D341Med (cell line): ENCODE measurements at places on chromosomes 12 and 14.

GRCh38 chr12:91140026-91140931, 29.0 kb upstream of the LUM start:
- DNase-seq: no peak

DNA sequence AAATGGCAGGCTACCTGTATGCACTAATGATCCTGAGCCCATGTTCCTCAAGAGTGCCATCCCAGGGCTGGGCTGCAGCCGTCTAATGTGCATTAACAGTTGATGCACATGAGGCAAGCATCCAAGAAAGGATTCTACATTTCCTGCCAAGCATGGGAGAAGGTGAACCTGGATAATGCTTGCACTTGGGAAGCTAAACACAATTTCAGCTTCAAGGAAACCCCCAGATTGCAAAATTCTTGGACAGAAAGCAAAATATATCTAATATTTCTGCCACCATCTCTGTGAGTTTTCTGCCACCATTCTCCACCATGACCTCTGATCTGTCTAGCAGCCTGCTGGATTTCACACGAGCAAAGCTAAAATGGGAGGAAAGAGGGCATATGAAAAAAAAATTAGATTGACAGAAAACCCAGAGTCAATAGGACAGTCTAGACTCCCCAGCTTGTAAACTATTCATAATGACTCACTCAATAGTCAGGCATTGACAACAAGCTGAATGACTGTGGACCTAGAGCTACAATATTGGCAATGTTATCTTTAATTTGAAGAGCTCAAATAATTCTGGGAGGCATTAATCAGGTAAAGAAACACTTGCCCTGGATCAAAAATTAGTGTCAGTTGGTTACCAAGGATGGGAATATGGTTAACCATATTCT, 91.9 kb upstream of the BCL2L14 start:
- no peak for DNase-seq

DNA sequence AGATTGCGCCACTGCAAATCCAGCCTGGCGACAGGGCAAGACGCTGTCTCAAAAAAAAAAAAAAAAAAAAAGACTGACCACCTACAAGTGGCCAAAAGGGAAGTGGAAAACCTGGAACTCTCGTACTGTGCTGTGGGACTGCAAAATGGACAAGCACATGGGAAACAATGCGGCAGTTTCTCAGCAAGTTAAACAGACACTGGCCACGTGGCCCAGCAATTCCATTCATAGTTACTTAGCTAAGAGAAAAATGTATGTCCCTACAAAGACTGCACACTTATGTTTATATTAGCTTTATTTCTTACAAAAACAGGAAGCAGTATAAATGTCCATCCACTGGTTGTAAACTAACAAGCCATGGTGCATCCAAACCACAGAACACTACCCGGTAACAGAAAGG, 5.6 kb downstream of the CHFR start:
- DNase-seq: no peak

DNA sequence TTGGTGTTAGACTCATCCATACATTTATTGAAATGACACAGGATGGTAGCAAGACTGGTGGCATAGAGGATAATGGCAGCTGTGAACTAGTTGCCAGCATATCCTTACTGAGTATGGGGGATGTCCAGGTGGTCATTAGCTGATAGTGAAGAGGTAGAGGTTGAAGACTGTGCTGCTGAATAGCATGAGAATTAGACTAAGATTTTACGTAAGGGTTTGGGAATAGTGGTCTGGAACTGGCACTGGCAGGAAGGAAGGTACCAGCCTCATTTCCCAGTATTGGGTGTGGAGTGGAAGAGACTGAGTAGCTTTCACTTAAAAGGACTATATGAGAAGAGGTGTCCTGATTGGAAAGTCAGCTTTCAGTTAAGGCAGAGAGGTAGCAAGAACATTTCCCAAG, 6.5 kb downstream of the ERC1 start:
- no peak for DNase-seq

GRCh38 chr12:122560138-122560537, 33.1 kb downstream of the KNTC1 start:
- DNase-seq: no peak

DNA sequence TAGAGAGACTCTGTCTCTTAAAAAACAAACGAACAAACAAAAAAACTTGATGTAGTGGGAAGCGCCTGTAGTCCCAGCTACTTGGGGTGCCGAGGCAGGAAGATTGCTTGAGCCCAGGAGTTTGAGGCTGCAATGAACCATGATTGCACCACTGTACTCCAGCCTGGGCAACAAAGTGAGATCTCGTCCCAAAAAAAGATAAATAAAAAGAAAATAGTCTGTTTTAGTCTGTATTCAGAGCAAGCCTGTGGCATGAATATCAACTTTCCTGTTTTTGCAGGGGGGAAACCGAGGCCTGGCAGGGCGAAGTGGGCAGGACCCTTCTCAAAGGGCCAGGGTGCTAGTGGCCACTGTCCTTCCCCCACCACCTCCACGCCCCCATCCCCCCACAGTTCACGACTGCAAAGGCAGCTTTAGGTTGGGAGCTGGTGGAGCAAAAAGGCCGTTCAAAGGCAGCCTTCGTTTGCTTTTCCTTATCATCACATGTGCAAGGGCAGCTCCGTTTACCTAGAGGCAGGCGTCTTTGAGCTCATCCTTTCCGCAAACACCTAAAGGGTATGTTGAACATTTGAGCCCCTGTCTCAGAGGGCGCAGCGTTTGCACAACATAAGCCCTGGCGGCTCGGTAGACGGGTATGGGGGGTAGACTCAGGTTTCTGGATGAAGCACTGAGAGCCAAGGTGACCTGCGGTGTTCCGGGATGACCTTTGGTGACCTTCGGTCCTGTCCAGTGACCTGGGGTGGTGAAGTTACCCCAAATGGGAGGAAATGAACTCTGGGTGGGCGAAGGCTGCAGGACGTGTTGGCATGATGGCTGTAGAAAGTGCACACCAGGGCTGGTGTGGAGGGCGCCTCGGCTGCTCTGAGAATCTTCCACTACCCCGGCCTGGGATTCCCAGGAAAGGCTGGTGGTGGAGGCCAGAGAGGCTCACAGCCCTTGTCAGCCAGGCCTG, 8.7 kb upstream of the MEG3 start:
- no peak for DNase-seq

DNA sequence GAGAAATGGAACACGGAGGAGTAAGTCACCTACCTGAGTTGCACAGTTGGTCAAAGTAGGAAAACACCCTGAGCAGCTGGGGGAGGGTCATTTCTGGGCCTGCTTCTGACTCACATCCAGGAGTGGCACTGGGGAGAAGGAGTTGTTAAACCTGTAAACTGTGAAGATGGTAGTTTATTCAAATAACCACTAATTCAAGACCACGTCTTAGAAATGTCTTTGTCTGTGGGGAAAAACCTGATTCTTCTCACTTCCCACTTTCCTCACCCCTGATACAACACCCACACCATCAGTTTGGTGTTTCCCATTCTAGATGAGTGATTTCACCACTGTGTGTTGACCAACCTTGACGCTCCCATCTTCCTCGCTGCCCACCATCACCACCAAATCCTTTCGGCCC, 207.1 kb downstream of the ANO4 start:
- no peak for DNase-seq

DNA sequence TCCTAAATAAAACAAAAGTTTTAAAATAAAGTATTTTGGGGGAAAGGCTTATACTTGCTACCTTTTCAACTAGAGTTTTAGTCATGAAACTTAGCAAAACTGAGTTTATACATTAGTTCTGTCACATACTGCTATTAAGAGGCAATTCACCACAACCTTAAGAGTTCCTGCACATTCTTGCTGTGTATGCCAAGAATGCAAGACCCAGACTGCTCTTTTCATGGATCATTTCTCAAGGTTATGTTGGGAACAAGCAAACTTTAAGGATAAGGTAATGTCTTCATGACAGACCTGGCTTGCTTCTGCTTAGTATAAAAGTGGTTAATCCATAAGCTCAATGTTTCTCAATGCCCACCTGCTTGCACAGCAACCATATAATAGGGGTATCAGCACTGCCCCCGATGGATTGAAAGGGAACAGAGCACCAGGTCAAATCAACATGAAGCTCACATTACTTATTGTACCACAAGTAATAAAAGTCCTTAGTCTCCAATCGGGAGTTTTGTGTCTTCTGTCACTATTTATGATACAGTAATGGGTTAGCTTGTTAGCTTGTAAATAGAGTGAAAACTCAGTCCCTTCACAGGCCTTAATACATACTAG, 67.6 kb downstream of the KIF21A start:
- no peak for DNase-seq

DNA sequence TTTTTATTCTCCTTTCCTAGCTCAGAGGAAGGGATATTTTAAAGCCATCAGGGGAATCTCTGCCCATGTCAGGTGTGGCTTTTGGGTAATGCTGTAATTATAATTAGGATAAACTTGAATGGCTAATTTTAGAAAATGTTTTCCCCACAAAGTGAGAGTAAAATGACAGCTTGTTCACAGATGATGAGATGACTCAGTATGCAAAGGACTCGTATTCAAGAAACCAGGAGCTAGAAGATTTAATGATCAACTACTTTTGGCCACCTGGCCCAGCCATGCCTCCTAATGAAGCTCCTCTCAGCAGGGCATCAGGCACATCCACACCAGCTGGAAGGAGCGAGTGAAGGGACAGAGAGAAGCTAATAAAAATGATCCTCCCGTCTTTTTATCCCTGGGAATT, 29.0 kb upstream of the PLEKHG7 start:
- DNase-seq: no peak

DNA sequence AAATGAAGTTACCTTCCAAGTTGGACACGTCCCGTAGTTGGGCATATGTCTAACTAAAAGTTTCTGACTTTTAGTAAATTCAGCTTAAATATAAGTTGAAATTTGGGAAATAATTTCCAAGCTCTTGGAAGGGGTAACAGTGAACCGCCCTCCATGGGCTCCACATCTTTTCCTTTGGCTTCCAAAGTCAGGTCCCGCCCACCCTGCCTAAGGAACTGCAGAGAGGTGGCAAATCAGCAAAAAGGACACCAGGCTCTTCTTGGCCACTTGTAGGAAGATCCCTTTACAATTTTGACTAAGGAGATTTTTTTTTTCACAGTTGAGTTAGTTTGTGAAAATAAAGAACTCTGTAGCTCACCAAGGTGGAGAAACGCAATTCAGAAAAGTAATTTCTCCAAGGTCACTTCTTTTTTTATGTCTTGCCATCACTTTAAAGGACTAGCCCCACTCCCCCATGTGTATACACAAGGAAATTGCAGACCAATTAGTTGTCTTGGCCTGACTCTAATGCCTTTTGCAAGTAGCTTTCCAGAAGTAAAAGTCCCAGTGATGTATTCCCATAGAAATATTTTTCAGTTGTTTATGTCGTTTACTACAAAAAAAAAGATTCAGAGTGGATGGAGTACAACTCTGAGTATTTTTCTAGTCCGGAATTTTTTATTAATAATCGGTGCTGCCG, 181.2 kb downstream of the PELI2 start:
- no peak for DNase-seq

DNA sequence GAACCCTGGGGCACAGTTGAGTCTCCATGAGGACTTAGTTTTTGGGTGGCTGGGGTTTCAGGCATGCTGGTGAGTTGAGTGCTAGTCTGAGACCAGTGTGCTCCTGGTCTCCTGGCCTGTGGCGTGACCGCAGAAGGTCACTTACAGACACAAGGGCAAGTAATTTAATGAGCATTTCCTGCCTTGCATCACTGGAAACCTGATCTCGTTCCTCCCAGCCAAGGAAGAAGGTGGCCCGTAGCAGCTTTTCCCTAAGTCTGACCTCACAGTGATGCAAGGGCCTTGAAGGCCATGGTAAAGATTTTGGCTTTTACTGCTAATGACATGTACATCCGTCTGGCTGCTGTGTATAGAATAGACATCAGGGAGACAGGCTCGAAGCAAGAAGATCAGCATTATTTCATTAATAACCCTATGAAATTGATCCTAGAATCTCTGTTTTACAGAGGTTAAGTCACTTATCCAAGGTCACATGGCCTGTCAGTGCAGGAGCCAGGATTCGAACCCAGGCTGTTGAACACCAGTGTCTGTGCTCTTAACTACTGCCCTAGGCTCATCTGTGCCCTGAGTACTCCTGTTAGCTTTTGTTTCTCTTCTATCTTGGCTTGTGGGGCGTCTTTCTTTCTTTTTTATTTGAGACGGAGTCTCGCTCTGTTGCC, 4.6 kb downstream of the TMEM120B start:
- DNase-seq: no peak

GRCh38 chr12:56338308-56339157, at the start of gene IL23A:
IL23A (plus strand) TSS chr12:56338884; CDS start chr12:56339045, 161 bp downstream.
- no peak for DNase-seq

- DNase-seq: no peak
Observed at GRCh38 chr14:95463171-95463901, 53.1 kb downstream of the SYNE3 start.

- DNase-seq: peak; percentile 81
Observed at GRCh38 chr14:71320734-71321573, 413.7 kb downstream of the PCNX1 start.

DNA sequence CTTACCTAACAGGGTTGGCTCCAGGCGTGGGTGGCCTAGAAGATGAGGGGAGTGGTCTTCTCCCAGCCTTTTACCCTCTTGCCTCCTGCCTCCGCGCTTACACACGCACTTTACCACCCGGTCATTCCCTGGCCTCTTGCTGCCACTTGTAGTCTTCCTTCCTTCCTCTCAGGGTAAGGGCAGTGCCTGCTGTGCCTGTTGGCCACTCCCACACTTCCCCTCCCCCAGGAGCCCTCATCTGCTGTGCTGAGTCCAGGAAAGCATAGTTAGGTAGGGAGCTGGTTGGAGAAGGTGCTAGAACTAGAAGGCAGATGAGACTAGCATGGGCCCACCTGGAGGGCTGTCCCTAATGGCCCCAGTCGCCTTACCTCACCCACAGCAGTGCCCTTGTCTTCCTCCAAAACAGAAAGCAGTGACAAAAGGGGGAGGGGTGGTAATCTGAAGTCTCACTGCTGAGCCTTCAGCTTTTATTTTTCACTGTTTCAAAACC, 54.3 kb upstream of the SRSF5 start:
- no peak for DNase-seq

GRCh38 chr12:29350080-29350479, 30.9 kb downstream of the ERGIC2 start:
- peak; percentile 5 for DNase-seq

DNA sequence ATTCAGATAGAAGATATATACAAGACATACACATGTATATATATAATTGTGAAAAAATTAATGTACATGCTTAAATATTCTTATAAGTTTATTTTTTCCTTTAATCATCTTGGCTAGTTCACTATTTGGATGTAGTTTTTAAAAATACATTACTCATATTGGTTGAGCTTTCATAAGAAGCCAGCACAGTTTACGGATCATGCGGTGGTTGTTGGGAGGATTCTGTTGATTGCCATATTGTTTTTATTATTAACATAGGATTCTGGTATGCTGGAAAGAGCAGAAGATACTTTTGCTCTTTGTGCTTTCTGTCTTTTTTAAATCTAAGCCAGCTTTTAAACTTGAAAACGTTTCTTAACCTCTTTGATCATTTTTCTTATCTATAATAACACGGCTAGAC, 163.4 kb downstream of the OTOGL start:
- DNase-seq: no peak

DNA sequence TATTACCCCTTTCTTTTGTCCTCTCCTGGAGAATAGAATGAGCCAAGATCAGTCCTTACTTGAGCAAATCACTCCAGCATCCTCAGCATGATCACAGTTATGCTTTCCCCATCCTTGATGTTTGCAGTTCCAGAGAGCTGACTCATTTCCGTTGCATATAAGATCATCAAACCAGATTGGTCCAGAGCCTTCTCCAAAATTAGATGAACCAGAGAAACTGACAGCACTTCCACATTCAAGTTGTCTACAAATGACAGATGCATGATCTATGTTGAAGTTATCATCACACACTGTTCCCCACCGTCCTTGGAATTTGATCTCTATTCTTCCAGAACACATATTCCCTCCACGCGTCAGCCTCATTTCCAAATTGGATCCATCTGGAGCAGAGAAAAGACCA, 4.8 kb downstream of the CD163 start:
- DNase-seq: no peak

- no peak for DNase-seq
Observed at GRCh38 chr12:129101404-129101803, 248.1 kb downstream of the GLT1D1 start.
